ENCODE measurements at places on chromosomes 16 and 17.
A peak's percentile ranks its signal among the peaks of the same experiment; 100 is the strongest.

GRCh38 chr17:72476575-72476986 is 355.8 kb downstream of the SOX9 start:
- DNase-seq = no peak

DNA sequence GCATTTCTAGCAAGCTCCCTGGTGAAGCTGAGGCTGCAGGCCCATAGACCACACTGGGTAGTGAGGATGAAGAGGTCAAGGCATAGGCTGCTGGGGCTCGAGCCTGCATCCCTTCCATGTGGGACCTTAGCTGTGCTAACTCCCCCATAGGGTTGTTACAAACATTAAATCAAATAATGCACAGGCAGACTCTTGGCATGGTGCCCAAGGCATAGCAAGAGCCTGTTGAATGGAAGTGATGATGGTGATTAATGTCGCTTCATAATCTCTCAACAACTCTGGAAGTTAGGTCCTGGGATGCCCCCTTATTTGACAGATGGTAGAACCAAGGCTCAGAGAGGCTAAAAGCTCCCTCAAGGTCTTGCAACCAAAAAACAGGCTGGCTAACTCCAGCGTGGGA is 283.9 kb upstream of the EEF2KMT start:
- no peak for DNase-seq

DNA sequence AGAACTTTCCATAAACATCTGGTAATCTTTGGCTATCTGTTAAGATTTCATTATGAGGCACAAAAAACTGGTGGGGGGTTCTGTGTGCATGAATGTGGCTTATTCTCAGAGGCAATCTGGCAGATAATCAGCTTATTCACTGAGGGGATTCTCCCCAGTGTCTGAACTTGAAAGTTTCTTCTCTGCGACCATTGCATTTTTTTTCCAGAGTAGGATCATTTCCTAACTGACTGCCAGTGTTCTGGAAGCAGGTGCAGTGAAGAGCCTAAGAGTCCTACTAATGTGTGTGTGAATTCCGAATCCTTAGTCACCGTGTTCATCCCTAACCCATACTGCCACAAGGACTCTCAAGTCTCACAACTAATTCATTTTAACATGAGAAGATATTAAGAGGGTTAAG is 64.9 kb upstream of the LRRC37A3 start:
- DNase-seq = no peak

- no peak for DNase-seq
Measured at GRCh38 chr17:50551433-50551815, 4.5 kb downstream of the SPATA20 start.

DNA sequence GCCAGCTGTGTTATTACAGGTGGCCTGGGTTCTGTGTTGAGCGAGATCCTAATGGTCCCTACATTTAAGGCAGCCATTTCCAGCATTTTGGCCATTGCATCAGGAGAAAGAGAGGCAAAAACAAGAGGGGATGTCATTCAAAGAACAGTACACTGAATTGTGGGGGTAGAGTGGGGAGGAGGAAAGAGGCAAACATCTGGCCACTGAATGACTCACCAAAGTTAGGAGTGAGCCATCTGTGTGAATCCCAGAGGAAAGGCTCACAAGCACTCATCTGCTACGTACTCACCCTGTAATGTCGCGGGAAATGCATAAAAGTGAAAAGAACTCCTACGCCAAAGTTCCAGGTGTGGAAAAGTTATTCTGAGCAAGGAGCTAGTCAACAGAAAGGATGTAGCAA is 16.7 kb downstream of the KRABD2 start:
- peak; percentile 72 for DNase-seq

GRCh38 chr16:27217256-27217655 is 13.9 kb downstream of the KDM8 start:
- DNase-seq = peak; percentile 60

- no peak for DNase-seq
Measured at GRCh38 chr17:50363217-50364060, 9.5 kb downstream of the MRPL27 start.

DNA sequence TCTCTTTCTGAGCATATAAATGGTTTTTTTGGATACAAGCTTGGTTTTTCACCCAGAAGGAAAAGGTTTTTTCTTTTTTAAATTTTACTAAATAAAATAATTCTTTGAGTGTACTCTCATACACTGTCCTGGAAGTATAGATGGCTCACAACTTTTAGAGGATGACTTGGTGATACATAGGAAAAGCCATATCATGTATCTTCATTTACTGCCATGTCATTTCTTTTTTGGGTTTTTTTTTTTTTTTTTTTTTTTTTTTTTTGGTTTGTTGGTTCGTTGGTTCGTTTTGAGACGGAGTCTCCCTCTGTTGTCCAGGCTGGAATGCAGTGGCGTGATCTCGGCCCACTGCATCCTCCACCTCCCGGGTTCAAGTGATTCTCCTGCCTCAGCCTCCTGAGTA is 11.8 kb downstream of the OGFOD1 start:
- no peak for DNase-seq

GRCh38 chr17:6094453-6094852 is 24.3 kb downstream of the WSCD1 start:
- no peak for DNase-seq

GRCh38 chr16:78961464-78961863 is 639.1 kb downstream of the MAF start:
- DNase-seq = no peak

DNA sequence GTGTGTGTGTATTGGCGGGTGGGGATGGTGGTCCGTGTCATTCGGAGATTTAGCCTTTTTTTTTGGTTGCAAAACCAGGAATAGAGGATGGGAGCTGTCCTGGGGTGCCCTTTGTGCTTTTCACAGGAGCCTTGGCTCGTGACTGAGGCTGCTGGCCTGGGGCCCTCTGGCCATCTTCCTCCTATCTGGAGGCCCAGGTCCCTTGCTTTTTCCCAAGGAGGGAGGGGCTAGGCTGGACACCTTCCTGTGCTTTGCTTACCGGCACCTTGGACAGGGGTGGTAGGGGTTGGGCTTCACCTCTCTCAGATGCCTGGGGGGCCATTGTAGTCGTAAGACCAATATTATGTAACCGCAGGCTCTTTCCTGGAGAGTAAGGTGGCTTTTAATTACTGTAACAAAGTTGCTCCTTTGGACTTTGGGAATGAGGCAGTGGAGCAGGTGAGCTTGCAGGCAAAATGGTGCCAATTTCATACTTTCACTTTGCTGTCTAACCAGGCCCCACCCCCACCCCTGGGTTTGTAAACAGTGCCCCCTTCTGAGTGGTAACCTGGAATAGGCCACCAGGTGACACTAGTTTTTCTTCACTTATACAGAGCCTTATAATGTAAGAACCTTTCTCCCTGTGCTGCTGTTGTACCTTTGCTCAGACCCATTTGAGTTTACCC is 1.2 kb downstream of the DYNLL2 start:
- DNase-seq = no peak

- no peak for DNase-seq
Measured at GRCh38 chr17:73571511-73572130, 72.6 kb downstream of the SDK2 start.

GRCh38 chr17:64615028-64615677 is 47.0 kb downstream of the SMURF2 start:
- no peak for DNase-seq

- DNase-seq = no peak
Measured at GRCh38 chr17:66422186-66422585, 119.8 kb downstream of the PRKCA start.

- DNase-seq = no peak
Measured at GRCh38 chr16:24146518-24146917, 109.6 kb upstream of the CACNG3 start.

- no peak for DNase-seq
Measured at GRCh38 chr16:54178478-54178976, 108.1 kb downstream of the IRX3 start.

- no peak for DNase-seq
Measured at GRCh38 chr17:48997827-48998586, 822 bp downstream of the IGF2BP1 start.
